ENCODE measurements at places on chromosomes 4 and X.

DNA sequence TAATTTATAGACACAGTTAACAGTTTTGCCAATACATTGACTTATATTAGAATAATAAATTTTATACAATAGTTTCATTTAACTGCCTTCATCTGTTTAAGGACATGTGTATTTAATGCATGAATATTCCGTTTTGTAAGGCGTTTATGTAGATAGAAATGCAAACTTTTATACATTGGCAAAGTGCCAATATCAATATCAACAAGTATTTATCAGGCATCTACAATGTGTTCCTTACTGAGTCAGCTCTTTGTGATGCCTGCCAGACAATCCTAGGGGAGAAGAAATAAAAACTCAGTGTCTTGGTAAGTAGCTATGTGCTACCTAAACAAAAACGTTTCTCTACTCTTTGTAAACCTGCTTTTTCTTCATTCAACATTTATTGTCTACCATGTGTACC is 1142.2 kb downstream of the C4orf33 start:
- DNase-seq, result no peak

DNA sequence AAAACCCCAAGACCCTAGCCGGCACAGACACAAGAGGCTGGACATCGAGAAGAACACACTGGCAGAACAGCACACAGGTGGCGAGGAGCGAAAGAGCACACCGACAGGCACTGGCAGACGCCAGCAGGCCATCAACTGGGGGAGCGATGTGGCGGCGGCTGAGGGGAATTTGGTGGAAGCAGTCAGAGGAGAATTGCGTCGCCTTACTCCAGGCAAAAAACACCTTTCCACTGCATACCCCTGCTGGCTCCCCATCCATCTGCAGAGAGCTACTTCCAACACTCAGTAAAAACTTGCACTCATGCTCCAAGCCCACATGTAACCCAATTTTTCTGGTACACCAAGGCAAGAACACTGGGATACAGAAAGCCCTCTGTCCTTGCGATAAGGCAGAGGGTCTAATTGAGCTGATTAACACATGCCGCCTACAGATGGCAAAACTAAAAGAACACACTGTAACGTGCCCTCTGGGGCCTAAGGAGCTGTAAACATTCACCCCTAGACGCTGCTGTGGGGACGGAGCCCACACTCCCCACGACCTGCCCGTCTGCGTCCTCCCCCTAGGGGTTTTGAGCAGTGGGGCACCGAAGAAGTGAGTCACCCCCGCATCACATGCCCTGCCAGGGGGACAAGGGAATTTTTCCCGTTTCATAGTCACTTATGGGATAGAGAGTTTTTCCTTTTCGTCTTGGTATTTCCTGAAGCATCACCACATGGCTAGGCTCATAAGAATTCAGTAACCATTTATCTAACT is 262.3 kb downstream of the KCTD8 start:
- DNase-seq, result no peak

DNA sequence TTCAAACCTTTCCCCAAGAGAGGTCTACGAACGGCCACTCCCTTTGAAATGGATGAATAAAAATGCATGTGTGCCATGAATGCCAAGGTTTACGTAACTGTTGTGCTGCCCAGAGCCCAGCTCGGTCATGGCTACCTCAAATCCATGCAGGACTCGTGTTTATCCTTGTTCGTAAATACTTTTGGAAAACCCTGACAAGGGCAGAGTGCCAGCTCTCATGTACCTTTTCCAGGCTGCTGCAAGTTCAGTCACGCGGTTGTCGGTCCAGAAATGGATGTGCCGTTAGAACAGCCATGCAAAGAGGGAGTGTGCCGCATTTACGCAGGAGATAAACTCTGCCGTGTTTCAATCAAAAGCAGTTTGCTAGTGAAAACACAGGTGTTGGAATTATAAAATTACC is 123.4 kb downstream of the AMELX start:
- DNase-seq, result no peak

DNA sequence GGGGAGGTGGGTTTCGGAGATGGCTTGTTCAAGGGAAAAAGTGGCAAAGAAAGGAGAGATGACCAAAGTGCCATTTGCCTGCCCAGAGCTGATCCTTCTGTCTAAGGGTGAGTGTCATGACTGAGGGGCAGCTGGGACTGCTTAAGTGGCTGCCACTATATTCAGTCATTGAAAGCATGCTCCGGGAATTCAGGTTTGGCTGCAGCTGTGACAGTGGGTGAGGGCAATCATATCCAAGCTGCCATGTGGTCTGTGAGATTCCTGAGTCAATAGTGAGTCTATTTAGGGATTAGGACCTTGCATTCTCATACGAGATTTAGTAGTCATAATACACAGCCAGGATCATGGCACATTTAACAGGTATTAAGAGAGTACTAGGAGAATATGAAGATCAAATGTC is 138.8 kb upstream of the BANK1 start:
- DNase-seq, result no peak

DNA sequence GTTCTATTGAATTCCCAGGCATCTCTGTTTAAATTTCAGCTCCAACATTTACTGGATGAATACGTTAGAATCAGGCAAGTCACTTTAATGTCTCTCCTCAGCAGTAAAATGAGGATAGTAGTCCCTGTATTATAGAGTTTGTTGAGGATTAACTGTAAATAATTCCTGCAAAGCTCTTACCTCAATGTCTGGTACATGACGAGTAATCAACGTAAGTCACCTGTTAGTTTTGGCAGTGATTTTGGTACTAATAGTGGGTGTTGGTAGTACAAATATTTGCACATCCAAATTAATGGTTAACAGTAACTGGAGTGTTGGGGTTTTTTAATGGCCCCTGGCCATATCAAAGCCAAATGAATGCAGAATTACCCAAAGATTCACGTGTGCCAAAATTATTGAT is 189.8 kb upstream of the GALNT7 start:
- DNase-seq, result no peak

GRCh38 chr4:139735381-139736273 is 70.0 kb downstream of the MGST2 start:
- peak; percentile 58 for DNase-seq

- DNase-seq, result peak; percentile 16
These were observed 924 bp downstream of the EPHA5 start for GRCh38 chr4:65669111-65670019.

- DNase-seq, result no peak
These were observed 964.3 kb upstream of the GRIA3 start for GRCh38 chrX:122219735-122220134.

DNA sequence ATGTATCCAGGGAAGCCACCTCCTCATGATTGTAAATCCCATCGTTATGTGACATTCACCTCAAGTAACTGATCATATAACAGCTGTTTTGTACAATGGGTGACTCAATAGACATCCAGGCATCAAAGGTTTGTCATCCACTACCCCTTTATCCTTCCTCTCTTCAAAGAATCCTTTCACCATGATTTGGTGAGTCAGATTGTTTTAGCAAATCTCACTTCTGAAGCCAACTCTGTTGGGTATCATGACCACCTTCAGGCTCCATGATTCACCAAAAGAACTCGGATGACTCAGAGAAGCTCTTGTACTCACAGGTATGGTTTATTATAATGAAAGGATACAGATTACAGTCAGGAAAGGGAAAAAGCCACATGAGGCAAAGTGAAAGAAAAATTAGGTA is 132.1 kb downstream of the PWWP3B start:
- DNase-seq, result no peak

GRCh38 chrX:107700317-107700774 is 72.0 kb downstream of the PRPS1 start:
- DNase-seq, result peak; percentile 74

- DNase-seq, result no peak
These were observed 1.0 kb downstream of the SLBP start for GRCh38 chr4:1711055-1711570.

DNA sequence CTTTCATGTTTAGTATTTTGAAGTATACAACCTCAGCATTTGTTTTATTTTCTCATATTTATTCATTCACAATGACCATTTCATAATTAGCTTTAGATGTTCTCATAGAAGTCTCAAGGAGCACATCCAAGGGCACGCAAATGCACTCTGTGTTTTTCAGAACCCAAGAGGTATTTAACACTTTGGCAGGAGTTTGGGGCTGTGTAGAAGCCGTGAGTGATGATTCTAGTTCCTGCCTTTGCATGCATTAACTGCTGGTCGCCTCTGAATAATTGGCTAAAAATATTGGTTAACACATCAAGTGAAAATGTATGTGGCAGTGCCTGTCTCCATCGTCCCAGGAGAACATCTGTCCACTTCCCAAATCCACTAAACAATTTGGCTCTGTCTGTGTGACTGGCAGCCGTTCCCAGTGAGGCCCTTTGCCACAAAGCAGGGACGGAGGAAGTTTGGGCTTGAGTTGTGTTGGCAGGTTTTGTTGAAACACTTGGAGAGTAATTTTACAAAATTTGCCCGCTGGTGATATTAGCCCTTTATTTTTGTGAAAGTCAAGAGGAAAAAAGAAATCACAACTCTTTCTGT is 730.7 kb upstream of the SLIT2 start:
- no peak for DNase-seq
